Activated CD4-positive, alpha-beta T cell treated with anti-CD3 and anti-CD28 coated beads, Interleukin-2, amount 50 U/mL, for 4 hours (primary cell): ENCODE measurements at places on chromosomes 13 and 19.
A peak's percentile ranks its signal among the peaks of the same experiment; 100 is the strongest.

- DNase-seq: no peak
Observed at GRCh38 chr13:23427342-23427843, 6.1 kb downstream of the SACS start.

GRCh38 chr13:74555651-74556420, 421.6 kb upstream of the KLF12 start:
- no peak for DNase-seq

GRCh38 chr13:104594806-104595205, 1528.6 kb upstream of the SLC10A2 start:
- no peak for DNase-seq

GRCh38 chr19:6768236-6768785, 1.1 kb upstream of the SH2D3A start:
- no peak for DNase-seq

DNA sequence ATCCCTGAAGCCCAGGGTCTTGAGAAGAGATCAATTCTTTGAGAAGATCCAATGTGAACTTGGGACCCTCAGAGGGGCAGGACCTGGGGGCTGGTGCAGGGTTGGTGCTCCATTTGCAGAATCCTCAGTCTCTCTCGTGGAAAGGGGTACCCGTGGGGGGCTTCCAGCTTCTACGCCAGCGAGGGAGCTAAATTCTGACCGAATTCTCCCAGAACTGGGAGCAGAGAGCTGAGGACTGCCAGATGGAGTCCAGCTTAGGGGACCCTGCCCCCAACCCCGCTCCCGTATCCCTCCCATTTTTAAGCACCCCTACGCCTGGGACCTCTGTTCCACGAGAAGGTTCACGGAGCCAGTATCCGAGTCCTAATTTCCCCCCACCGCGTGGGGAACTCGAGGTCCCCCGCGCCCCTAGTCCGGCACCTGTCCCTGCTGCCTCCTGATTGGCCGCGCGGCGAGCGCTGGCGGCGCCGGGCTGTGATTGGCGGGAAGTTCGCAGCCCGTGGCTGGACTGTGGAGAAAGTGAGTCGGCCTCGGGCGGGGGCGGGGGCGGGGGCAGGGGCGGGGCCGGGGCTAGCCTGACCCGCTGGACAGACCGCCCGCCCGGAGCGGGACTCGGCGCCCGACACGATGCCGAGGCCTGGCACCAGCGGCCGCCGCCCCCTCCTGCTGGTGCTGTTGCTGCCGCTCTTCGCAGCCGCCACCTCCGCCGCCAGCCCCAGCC, 4.4 kb upstream of the LTBP4 start:
- no peak for DNase-seq

DNA sequence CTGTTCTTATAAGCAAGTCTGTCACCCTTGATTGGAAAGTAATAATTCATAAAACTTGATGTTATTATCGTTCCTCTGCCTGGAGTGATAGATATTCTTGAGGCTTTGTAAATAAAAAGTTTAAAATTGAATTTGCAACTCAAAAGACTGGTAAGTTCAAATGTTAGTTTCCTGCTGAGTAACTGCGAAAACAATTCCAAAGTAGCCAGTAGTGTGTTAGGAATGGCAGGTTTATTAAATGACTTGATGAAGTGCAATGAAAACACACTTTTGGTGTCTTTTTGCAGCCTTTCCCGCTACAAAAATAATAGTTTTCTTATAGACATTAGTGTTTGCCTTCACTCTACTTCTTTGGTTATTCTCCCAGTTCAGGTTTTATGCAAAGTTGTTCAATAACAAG, 299.3 kb downstream of the DLEU7 start:
- DNase-seq: no peak

GRCh38 chr13:36418022-36418805, 14.1 kb upstream of the CCNA1 start:
- no peak for DNase-seq

DNA sequence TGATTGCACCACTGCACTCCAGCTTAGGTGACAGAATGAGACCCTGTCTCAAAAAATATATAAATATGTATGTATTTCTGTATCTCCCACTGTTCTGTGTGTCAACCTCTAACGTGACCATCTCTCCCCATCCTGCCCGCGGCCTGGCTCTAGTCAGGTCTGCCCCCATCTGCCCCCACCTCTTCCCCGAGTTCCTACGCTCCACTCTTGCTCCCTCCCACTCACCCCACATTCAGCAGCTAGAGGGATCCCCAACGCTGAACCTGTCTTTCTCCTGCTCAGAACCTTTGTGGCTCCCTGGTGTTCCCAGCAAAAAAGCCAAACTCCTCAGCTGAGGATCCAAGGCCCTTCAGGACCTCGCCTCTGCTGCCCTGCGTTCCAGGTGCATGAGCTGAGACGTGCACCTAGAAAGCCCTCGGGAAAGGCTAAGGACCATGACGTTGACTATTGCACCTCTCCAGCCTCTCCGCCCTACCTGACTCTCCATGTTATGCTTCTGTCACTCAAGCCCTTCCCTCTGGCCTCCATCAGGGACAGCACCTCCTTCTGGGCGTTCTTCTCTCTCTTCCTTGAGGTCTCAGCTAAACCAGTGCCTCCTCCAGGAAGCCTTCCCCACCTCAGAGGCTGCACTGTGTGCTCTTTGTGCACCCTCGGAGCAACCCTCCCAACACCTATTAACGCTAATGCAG, 18.1 kb downstream of the AKT2 start:
- DNase-seq: no peak

- no peak for DNase-seq
Observed at GRCh38 chr19:44628793-44629192, 14.9 kb upstream of the PVR start.

GRCh38 chr19:50716178-50717025, 3.2 kb downstream of the SHANK1 start:
- no peak for DNase-seq

DNA sequence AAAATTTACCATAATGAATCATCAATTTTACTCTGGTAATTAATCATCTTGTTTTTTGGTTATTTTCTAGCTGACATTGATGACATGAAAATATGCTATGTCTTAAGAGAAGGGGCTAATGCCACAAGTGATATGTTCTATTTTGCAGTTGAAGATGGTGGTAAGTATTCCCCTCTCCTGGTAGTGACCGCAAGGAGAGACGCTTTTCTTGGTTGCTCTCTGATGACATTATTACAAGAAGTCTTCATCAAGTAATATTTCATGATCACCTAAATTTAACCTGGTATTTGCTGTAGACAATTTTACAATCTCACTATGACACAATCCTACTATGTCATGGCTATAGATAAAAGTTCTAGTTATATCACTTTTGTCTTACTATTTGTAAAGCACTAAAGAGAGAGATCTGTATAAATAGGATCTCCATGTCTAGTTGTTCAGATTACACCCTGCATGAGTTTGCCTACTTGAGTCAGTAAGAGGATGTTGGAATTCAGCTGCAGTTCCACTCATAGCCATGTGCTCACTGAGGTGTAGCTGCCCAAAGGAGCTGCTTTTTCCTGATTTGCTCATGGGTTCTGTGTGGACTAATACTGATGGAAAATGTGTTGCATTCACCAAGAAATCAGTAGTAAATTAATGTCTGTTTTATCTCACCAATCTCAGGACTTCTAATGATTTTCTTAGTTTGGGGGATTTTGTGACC, 10.9 kb downstream of the FREM2 start:
- no peak for DNase-seq

DNA sequence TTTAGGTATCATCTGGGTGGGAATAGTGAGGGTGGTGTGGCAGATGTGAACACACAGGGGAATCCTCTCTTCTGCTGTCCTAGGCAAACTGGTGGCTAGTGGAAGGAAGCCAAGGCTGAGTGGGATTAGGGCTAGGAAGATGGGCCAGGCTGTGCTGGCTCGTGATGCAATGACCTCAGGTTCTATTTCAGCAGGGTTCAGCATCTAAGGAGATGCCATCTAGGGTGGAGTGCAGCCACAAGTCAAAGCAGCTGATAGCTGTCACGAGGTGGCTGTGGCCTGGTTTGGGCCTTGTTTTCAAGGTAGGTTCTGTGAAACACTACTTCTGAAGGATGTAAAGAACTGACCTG, 21.6 kb downstream of the ARL11 start:
- DNase-seq: no peak

- DNase-seq: peak; percentile 49
Observed at GRCh38 chr19:47013041-47013517, 6.6 kb upstream of the NPAS1 start.

DNA sequence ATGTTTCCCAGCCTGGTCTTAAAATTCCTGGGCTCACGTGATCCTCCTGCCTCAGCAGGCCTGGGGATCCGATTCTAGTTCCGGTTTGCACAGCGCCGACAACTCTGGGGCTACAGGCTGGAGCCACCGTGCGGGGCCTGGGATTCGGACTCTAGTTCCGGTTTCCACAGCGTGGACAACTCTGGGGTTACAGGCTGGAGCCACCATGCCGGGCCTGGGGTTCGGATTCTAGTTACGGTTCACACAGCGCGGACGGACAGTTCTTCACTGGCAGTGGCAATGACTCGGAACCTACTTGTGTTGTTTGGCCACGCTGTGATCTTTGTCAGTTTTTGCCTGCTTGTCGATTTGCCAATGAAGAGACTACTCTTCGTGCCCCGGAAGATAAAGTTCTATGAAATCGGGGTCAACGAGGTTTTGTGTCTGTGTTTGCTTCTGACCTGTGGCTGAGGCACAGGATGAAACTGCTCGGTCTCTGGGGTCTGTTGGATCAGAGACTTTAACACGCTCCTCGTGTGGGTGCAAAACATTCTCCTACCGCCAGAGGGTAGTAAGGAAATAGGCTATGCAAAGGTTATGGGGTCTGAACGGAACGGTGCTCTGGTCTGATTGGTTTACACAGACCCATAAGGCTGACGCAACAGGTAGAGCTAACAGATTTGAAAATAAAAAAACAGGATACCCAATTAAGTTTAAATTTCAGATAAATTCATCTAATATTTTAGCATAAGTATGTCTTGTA, 12.1 kb upstream of the ZSCAN1 start:
- peak; percentile 5 for DNase-seq

DNA sequence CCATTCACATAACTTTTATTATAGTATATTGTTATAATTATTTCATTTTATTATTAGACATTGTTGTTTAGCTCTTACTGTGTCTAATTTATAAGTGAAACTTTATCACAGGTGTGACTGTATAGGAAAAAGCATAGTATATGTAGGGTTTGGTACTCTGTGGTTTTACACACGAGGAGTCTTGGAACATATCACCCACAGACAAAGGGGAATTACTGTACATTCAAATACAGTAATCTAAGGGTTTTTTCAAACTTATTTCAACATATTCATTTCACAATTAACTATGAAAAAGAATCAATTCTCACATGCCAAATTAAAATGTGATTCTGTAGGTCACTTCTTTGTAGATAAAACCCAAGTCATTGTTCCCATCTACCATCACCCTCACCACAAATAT, 46.0 kb downstream of the RBM26 start:
- DNase-seq: no peak

- no peak for DNase-seq
Observed at GRCh38 chr13:76336889-76337844, 549.0 kb downstream of the KCTD12 start.

GRCh38 chr13:110638814-110639806, 23.8 kb downstream of the NAXD start:
- DNase-seq: no peak

DNA sequence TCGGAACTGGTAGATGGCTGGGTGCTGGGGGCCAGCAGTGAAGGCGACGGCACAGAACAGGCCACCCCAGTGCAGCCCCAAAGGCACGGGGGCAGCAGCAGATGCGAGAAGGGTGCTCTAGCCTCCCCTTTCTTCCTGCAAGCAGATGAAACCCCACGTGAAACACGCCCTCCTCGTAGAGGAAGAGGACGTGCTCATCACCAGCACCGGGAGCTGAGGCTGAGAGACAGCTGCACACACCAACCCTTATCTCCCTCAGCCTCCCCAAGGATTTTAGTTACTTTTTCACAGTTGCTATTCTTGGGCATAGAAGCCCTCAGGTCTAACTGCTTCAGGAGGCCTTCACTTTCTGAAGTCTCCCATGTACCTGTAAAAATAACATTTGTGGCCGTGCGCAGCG, 11.9 kb downstream of the ZNF787 start:
- no peak for DNase-seq

GRCh38 chr13:23516702-23517101, 53.5 kb upstream of the TNFRSF19 start:
- DNase-seq: no peak

DNA sequence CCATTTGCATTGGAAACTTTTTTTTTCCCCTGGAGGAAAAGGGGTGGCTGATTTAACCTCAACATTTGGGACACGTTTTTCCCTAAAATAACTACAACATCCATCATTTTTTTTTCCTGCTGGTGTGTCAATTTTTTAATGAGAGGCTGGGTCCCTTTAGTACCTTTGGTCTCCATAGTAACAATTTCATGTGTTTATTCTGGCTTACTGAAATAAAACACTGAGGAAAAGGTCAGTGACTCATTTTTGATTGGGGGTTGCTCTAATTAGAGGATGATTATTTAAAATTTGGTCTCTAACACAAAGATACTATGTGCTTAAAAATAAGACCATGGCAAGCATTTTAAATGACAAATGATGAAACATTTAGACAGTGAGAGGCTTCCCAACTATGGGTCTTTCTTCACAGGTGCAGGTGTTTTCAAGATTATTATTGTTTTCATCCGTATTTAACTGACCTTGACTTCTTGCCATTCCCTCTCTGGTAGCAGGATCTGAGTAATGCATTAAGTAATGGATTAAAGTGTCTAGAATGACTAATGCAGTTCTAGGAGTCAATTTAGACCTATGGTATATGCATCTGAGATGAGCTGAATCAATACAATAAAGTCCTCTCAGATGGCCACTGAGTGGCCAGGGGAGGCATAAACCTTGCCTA, 406.4 kb downstream of the KCNRG start:
- DNase-seq: no peak

GRCh38 chr19:56098731-56099568, 22.1 kb downstream of the ZNF787 start:
- no peak for DNase-seq

DNA sequence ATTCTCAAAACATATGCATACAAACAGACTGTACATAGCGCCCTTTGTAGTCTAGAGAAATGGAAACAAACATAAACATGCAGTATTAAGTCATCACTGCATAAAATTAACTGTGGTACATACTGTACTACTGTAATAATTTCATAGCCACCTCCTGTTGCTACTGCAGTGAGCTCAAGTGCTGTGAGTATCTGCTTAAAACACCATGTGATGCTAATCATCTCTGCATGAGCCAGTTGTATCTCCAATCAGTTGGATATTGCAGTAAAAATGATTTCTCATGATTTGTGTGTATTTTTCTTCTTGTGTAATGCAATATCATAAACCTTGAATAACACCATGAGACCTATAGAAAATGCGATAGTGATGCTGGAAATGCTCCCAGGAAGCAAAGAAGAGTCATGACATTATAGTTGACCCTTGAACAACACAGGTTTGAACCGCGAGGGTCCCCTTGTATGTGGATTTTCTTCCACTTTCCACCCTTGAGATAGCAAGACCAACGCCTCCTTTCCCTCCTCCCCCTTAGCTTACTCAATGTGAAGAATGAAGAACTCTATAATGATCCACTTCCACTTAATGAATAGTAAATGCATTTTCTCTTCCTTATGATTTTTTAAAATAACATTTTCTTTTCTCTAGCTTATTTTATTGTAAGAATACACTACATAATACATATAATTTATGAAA, 4.1 kb downstream of the TNFSF13B start:
- no peak for DNase-seq
